HepG2 (cell line): ENCODE measurements at places on chromosomes 5 and 9.

- DNase-seq = no peak
These were observed 126.5 kb downstream of the MRPL36 start for GRCh38 chr5:1673042-1673677.

DNA sequence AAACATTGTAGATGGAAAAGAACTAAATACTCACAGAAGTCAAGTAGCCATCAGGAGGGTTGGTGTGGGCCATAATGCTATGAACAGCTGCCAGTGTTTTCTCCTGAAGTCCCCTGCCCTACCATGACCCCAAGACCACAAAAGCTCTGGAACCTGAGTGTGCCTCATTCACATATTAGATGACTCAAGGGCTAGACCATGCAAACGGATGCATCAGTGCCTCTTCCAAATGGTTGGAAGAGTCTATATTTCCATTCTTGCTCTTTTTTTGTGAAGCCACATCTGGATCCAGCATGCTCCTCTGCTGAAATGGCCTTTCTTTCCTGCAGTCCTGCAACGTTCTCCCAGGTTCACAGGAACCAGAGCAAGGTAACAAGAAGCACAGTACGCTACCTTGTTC is 136.6 kb upstream of the EPB41L4A start:
- DNase-seq = no peak

GRCh38 chr9:127283917-127284497 is 19.4 kb downstream of the GARNL3 start:
- no peak for DNase-seq

DNA sequence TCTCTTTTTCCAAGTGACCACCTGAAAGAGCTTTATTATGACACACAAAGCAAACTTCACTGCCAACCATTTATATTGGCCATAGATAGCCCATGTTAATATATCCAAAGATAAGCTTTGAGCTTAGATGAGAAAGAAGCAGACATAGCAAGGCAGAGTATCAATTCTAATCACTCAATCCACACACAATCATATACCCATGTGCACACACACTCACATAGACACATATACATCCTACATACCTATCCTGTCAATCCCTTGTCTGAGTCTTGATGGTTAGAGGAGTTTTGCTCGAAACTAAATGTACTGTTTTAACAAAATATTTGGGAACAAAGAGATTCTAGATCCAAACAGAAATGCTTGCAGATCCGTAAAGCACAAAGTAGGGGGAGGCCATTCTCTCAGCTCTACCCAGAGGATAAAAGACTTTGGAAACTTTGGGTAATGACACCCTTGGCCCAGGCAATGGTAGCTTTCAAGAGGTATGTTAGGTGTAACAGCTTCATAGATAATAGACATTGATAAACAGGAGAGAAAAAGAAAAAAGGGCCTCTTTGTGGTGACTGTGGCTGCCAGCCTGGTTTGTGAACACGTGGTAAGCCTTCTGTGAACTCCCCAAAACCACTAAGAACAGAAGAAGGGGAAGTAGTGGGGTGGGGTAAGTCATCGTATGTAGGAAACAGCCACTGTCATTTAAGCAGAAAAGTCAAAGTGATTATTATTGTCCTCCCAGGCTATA is 121.6 kb downstream of the TLR4 start:
- DNase-seq = no peak

DNA sequence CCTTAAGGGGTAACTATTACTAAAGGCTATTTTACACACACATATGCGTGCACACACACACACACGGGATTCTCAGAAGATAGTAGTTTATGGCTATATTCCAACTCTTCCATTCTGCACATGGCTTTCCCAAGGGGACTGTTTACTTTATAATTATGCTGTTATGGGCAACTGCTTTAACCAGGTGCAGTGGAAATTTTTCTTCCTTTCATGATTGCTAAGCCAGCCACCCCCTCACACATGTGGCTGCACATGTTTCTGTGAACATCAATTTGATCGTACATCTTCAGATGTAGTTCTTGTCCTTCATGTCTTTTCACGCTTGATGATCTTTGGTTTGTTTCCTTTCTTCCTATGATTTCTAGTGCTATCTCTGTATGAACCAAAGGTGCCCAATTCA is 37.0 kb downstream of the MRPS30 start:
- DNase-seq = no peak
